Astrocyte of the cerebellum (primary cell): ENCODE measurements at places on chromosomes 7 and 10.

GRCh38 chr7:116776046-116776445 lies 86.3 kb upstream of the CAPZA2 start:
- no peak for DNase-seq

DNA sequence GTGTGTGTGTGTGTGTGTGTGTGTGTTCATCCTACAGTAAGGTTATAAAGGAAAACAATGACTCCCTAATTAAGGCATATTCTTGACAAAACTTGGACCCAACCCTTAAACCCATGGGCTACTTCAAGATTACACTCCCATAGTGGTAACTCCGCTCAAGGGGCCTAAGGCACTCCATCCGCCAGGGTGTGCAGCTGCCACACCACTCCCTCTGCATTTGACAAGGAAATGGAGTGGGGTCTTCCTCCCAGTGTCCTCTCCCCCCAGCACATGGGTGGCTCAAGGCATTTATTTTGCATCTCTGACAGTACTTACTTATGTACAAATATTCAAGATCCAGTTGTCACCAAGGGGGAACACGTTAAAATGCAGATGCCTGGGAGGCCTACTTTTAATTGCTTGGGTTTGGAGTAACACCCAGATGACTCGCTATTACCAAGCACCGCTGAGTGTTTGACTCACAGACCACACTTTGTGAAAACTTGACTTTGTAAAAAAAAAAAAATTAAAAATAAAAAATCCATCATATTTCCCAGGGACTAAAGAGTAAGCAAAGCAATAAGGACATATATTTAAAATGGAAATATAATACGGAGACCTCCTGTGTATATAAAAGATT lies 53.0 kb upstream of the AGR3 start:
- no peak for DNase-seq

GRCh38 chr10:62454687-62455397 lies 80.7 kb downstream of the ZNF365 start:
- DNase-seq: no peak

GRCh38 chr7:101241015-101241363 lies 3.4 kb upstream of the CLDN15 start:
- DNase-seq: no peak

DNA sequence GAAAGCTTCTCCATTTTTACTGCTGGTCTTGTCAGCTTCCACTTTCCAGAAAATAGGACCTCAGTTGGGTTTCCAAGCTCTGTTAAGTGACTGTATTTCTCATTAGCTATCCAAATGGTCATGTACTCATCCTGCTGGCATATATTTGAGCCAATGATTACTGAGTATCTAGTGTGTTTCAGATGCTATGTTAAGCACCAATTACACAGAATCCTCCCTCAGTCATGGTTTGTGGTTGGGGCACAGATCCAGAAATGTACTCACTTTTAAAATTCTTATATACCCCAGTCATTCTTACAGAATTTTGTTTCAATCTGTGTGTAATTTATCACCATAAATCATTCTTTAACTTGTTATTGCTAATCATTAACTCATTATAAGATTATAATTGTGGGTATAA lies 362.3 kb upstream of the MTPN start:
- DNase-seq: peak; percentile 27

DNA sequence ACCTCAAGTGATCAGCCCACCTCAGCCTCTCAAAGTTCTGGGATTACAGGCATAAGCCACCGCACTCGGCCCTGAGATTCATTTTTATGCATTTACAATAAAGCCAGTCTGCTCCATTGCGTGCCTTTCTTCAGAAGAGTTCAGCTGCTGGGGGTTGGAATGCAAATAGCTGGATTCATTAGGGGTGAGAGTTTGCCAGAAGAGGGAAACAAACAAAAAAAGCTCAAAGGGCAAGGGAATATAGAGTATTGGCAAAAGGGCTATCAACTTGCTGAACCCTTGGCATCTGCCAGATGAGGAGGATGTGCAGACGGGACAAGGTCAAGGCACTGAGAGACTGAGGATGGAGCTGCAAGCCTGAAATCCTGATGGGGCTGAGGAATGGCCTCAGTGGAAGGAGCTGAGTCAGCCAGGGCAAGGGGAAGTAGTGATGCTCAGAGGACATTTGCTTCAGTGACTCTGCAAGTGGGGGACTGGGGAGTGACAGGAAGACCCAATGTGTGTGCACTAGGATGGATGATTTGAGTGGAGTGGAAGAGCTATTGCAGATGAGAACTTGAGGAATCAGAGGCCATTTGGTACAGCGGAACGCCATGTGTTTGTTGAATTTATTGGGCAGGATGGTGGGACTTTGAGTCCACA lies 75.0 kb upstream of the ARMC3 start:
- no peak for DNase-seq

GRCh38 chr10:84608126-84608525 lies 279.7 kb downstream of the CCSER2 start:
- no peak for DNase-seq

DNA sequence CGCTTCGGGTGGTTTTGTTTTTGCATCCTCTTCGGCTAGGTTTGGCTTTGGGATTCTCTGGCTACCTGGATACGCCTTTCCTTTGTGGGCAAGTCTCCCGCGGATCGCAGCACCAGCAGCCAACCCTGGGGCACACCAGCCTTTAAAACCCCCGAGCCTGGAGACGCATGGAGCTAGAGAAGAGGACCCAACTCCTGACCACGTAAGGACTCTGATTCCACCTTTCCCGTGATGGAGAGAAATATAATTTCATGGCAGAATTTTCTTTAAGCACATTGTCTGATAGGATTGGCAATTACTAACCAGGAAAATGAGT lies 535.4 kb upstream of the GALNT17 start:
- DNase-seq: no peak

DNA sequence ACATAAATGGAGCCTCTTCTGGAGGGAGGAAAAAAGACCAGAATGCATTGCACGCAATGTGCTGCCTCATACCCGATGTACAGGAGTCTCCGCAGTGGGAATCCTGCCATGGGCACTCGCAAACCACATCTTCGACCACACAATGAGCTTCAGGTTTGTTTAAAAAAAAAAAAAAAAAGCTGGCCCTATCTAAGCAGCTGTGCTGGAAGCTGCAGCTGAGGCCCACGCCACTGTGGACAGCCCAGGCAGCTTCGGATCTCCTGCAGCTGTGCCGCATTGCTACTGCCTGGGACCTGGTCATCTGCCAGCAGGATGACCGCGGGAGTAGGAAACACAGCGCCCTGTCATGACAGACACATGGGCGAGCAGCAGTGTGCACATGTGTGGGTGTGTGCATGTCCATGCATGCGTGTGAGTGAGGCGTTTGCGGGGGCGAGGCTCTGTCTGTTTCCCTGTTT lies 26.0 kb downstream of the EN2 start:
- no peak for DNase-seq

DNA sequence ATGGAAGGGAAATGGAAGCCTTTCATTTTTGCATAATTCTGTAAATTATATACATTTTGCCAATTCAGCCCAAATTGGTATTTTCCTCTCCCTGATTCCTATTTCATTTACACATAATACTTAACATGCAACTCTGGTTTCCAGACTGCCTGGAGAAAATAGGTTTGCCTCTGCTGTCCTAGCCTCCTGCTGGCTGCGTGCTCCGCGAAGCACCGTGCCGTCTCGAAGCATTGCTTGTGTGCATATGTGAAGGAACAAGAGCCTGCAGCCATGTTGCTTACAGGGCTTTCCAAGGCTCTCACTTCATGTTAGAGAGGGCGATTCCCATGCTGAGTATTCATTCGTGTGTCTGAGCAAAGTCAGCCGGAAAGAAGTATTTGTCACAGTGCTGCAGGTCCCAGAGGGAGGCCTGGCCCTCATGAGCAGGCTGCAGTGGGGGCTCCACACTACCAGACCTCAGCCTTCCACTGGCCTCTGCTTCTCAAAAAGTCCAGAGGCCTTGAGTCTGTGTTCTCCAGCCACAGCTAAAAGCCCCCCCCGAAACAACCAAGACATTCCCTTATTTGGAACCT lies 66.5 kb downstream of the CLRN3 start:
- DNase-seq: no peak

GRCh38 chr7:83782628-83783027 lies 133.7 kb upstream of the SEMA3E start:
- no peak for DNase-seq

DNA sequence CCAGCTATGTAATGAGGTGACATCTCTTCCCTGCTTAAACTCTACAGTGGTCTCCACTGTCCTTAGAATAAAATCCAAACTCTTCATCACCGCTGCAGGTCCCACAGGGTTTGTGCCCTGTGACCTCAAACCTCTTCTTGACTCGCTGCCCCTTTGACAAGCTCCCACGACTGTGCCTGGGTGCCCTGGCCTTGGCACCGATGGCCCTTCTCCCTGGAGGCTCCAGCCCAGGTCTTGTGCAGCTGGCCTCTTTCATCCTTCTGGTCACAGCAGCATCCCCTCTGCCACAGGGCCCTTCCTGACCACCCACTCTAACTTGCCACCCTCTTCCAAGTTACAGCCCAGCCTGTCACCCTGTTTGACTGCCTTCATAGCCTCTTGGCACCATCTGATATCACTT lies 108.2 kb downstream of the DLG5 start:
- no peak for DNase-seq

DNA sequence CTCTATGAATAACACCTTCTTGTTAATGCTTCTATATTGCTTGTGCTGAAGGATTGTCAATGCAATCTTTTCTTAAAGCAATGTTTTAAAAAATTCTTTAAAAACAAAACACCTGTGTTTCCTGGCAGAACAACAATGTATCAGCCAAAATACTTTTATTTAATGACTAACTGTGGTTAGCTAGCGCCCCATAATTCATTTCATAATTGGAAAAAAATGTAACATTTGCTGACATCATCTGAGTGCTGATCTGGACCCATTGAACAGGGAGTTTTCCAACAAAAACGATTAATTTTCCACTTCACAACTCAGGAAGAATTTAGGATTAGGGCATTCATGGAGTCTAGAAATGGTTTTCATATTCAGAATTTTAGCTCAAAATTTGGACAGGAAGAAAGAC lies 137.6 kb upstream of the CDK6 start:
- DNase-seq: peak; percentile 56

GRCh38 chr7:40288827-40289226 lies 154.0 kb downstream of the SUGCT start:
- DNase-seq: no peak

DNA sequence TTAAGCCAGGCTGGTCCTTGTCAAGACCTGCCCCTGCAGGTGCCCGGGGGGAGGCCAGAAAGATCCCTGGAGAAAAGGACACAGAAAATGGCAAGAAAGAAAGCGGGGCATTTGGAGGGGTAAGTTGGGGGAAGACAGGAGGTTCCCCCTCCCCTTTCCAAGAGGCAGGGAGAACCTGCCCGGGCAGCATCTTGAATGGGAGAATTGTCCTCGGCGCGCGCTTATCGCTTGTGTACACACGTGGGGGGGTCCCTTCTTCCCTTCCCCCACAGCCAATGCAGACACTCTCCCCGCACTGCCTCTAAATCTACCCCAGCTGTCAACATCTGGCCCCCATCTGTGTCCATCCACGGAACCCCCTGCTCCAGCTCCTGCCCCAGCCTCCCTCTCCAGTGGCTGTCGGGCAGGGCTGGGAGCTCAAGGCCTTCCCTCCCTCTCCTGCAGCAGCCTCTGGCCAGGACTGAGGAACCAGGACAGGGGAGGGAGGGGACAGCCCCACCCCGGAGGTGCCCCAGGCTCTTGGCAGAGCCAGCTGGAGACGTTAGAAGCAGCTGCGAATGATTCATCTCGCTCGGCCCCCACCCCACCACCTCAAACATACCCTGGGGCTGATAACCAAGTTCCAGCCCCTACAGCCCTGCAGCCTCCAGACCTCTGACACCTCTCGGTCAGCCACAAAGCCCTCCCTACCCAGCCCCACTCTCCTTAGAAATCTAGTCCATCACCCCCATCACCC lies 25.3 kb downstream of the EPHB4 start:
- DNase-seq: peak; percentile 40

- no peak for DNase-seq
Measured at GRCh38 chr7:75596727-75597614, 104.9 kb downstream of the SPDYE5 start.

GRCh38 chr10:72511459-72511858 lies 114.4 kb downstream of the MICU1 start:
- DNase-seq: no peak

GRCh38 chr10:52729271-52730104 lies 43.1 kb downstream of the MBL2 start:
- DNase-seq: peak; percentile 9

- no peak for DNase-seq
Measured at GRCh38 chr7:44288381-44288685, 37.1 kb downstream of the CAMK2B start.

- no peak for DNase-seq
Measured at GRCh38 chr7:92244808-92245486, 767 bp downstream of the KRIT1 start.

DNA sequence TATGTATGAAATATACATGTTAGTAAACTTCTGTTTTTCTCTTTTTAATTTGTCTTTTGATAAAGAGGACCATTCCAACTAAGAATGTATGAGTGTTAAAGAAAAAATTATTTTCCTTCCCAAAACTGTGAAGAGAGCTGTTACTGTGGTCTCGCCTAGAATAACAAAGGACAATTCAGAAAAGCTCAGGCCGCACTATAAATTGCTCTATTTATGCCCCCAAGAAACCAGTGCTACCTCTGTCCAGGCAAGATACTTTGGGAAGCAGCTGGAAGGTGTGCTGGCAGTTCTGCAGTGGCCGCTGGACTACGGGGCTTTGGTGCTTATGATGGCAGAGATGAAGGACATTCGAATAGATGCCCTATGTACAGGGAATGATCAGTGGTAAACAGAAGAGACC lies 252.1 kb downstream of the DOCK4 start:
- DNase-seq: no peak

DNA sequence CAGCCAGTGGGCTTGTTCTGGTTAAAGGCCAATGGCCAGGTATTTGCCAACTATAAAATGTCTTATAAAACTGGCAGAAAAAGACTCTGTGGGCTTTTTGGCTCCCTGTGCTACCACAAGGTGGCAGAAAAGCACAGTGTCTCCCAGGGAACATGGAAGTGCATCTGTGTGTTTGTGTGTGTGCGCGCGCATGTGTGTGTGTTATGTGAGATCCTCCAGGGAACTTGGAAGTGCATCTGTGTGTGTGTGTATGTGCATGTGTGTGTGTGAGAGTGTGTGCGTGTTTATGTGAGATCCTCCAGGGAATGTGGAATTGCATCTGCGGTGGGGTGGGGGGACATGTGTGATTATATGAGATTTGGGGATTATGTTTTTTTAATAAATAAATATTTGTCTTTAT lies 30.2 kb upstream of the ABI1 start:
- peak; percentile 46 for DNase-seq

DNA sequence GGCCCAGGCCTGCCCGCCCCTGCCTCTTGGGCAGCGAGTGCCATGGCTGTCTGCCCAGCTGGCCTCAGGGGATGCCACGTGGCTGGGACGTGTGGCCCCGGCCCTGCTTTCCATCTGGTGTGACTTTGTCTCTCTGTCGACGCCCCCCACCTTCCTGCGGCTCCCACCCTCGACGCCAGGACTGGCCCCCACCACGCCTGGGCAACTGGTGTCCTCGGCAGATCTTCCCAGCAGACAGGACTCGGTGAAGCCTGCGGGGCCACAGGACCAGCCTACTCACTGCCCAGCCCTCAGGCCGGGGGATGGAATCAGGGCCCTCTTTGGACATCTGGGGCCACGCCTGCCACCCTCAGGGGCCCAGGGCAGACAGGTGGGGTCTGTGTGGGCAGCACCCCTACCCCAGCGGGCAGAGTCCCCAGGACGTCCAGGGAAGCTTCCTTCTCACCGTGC lies 55.1 kb downstream of the UNCX start:
- no peak for DNase-seq
